Thymus (tissue), 14 donors: ENCODE measurements at places on chromosomes 1 and 21. TPM values are rescaled to one million over a fixed set of nuclear protein-coding genes. Genes with fewer than 3 reads are reported as not detected.

Gene UMODL1
- total RNA-seq = 1.7 TPM

Gene RGS1
- 187 TPM for total RNA-seq

DNA sequence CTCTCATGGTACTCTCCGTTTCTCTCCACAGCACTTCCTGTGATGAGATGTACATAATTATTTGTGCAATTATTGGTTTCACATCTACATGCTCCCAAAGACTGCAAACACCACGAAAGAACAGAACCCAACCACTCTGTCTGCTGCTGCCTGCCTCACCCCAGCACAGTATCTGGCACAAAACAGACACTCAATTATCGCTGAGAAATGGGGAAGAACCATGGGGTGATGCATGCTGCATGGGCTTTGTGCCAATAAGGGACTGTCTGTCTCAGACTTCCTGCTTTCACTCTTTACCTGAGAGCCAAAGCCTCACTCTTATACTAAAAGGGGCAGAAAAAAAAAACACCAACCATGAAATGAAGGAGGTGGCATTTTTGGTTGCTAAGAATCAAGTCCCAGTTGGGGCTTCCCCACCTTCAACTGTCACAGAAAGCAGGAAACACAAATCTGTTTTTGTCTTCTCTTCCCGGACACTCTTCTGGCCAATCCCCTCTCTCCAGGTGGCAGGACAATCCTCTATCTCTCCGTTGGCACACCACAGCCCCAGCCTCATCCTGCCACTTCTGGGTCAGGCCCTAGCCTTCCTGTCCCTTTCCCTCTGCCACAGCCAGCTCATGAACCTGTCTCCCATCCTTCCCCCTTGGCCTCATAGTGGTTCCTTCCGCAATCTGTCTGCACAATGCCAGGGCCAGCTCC lies 82.0 kb downstream of the TGFBR3 start:
- peak; percentile 32 for DNase-seq

GRCh38 chr1:80894921-80895320 lies 905.8 kb upstream of the ADGRL2 start:
- DNase-seq = no peak

DNA sequence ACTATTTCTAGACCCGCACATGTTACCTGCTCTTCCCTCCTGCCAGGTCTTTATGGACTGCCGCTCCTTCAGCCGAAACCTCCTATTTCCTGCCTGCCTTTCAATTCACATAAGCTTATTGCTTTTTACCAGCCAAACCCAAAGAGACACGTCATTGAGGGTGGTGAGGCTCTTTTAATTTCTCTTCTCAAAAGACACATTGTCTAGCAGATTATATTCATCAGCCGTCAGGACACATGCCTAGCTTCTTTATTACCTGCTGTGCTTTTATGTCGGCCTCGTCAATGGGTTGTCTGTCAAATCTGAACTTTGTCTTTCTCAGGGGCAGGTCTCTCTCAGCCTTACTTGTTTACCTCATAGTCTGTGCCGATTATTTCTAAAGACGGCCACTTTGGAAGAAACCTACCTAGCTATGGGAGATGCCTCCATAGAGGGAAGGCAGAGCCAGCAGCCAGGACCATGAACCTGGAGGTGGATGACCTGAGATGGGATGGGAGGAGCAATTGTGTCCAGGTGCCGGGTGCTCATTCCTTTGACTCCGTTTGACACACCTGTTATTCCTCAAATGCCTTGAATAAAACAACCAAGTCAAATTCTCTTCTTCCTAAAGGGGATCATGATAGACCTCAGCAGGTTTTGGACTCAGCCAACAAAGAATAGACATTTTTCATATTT lies 42.0 kb downstream of the ZBTB18 start:
- no peak for DNase-seq
